ENCODE measurements at places on chromosomes 4 and X.

- no peak for ATAC-seq
These were observed 93.3 kb upstream of the SCML1 start for GRCh38 chrX:17644001-17644400.

DNA sequence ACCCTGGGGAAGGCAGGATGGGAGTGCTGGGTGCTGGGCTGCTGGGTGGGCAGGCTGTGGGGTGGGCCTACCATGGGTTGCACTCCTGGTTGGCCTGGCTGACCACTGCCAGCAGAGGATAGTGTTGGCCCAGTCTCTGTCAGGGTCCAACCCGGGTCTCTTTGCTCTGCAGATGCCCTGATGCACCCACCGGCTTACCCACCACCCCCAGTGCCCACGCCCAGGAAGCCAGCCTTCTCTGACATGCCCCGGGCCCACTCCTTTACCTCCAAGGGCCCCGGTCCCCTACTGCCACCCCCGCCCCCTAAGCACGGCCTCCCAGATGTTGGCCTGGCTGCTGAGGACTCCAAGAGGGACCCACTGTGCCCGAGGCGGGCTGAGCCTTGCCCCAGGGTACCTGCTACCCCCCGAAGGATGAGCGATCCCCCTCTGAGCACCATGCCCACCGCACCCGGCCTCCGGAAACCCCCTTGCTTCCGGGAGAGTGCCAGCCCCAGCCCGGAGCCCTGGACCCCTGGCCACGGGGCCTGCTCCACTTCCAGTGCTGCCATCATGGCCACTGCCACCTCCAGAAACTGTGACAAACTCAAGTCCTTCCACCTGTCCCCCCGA, 14.2 kb upstream of the ADD1 start:
- ATAC-seq, result no peak

DNA sequence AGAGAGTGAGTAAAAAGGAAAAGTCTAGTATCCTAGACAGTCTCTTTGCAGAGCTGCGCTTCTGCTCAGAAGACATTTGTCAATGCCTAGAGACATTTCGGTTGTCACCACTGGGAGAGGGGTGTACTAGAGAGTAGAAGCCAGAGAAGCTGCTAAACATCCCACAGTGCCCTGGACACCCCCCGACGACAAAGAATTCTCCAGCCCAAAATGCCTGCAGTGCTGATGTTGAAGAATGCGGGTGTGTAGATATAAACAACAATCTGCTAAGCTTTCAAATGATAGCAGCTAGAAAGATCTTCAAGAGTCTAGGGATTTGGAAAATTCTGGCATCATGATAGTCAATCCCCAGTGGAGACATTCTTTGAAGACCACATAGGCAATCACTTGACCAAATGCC, 90.1 kb downstream of the PALLD start:
- ATAC-seq, result no peak

- no peak for ATAC-seq
These were observed 2144.7 kb downstream of the PCDH7 start for GRCh38 chr4:32864713-32865351.
